Stimulated activated CD4-positive, alpha-beta T cell treated with anti-CD3 and anti-CD28 coated beads, TNF-alpha, amount 100 ng/mL, for 4 hours (primary cell): ENCODE measurements at places on chromosomes 5 and 9.

DNA sequence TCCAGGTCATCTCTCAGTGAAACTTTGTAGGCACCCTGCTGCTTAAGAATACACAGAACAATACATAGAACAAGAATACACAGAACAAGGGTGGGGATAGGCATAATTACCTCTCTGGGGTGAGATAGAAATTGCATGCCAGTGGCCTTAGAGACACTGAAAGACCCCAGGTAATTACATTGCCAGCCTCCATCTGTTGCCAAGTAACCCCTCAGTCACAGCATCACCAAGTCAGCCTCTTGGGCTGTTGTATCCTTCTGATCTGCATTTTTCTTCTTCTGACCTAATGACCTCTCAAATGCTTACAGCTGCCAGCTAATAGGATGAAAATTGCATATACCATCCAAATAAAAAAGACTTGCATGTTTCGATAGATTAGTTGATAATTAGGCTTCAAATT is 167.7 kb downstream of the GRIA1 start:
- no peak for DNase-seq

- DNase-seq, result no peak
These were observed 37.1 kb downstream of the AGXT2 start for GRCh38 chr5:35010676-35011075.

DNA sequence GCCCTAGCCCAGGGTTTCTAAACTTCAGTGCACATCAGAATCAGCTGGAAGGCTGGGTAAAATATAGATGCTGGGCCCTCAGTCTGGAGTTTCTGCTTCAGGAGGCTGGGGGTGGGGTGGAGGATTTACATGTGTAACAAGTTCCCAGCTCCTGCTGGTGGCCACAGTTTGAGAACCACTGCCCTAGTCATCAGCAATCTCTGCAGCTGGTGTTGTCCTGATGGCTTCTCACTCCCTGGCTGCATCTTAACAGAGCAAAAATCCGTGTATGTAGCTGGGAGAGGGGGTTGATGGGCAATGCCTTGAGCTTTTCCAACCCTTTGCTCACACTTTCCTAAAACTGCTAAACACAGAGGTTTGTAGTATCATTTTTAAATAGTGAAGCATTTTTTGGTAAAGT is 186.0 kb upstream of the KLF9 start:
- DNase-seq, result no peak

DNA sequence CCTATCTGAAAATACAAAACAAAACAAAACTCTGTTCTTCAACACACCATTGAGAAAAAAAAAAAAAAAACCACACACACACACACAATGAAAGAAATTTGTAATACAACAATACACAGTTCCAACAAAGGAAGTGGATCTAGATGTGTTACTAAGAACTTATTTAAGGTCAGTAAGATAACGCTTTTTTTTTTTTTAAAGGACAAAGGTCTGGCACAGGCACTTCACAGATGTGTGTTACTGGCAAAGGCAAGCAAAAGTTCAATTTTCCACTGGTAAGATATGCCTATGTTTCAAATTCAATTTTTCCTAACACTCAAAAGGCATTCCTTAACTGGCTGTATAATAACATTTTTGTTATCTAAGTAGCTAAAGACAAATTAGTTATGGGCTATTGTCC is 3.6 kb downstream of the RFK start:
- DNase-seq, result no peak

DNA sequence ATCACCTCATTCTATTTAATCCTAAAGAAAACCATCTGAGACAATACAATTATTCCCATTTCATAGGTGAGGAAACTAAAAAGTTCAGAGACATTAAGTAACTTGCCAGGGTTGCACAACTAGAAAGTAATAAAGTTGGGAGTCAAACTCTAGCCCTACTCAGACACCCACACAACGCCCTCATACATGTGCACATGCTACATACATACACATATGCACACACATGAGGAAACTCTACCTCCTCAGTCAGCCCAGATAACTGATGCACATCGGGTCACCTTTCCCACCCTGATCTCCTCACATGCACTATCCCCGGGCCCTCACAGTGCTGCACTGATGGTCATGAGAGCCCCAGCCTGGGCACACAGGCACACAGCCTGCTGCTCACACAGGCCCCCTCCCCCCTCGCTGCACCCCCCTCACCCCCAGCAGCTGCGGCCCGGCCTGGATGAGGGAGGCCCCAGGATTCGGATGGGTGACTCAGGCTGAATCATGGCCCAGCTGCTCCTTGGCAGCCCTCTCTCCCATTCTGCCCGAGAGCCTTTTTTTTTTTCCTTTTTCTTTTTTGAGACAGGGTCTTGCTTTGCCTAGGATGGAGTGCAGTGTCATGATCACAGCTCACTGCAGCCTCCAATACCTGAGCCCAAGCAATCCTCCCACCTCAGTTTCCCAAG is 5.0 kb upstream of the GPRIN1 start:
- no peak for DNase-seq

DNA sequence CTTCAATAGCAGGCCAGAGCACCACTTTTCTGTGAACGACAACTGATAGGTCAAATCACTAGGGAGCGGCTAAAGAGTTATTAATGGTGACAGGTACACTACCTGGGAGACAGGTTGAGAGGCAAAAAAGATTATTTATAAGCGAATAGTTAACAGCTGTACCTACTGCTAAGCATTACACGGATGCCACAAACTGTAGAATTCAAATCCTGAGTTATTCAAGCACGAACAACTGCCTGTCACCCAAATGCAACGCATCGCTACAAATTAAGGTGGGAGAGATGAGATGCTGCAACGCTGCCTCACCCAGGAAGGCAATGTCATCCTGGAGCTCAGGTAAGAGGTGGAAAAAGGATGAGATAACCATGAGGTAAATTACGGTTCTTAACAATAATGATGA is 342.9 kb downstream of the BNC2 start:
- DNase-seq, result no peak

- peak; percentile 86 for DNase-seq
These were observed at the start of gene TDRD7 for GRCh38 chr9:97411789-97412625. Gene TDRD7, plus strand, starts transcription at chr9:97412096. Its CDS starts 16,370 bp downstream, at chr9:97428466.

DNA sequence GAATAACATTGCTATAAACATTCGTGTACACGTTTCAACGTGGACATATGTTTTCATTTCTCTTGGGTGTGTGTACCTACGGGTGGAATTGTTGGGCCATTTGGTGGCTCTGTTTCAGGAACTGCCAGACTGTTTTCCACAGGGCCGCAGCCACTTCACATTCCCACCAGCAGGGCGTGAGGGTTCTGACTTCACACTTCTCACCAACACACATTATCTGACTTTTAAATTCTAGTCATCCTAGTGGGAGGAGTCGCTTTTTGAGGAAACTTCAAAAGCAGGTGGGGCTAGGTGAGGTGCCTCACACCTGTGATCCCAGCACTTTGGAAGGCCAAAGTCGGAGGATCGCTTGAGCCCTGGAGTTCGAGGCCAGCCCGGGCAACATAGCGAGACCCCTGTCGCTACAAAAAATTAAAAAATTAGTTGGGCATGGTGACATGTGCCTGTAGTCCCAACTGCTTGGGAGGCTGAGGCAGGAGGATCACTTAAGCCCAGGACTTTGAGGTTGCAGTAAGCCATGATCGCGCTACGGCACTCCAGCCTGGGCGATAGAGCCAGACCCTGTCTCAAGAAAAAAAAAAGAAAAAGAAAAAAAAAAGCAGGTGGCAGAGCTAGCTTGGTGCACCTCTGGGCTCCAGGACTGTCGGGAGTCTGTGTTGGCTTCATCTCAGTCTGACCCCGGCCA is 28.5 kb downstream of the TSPAN17 start:
- no peak for DNase-seq

DNA sequence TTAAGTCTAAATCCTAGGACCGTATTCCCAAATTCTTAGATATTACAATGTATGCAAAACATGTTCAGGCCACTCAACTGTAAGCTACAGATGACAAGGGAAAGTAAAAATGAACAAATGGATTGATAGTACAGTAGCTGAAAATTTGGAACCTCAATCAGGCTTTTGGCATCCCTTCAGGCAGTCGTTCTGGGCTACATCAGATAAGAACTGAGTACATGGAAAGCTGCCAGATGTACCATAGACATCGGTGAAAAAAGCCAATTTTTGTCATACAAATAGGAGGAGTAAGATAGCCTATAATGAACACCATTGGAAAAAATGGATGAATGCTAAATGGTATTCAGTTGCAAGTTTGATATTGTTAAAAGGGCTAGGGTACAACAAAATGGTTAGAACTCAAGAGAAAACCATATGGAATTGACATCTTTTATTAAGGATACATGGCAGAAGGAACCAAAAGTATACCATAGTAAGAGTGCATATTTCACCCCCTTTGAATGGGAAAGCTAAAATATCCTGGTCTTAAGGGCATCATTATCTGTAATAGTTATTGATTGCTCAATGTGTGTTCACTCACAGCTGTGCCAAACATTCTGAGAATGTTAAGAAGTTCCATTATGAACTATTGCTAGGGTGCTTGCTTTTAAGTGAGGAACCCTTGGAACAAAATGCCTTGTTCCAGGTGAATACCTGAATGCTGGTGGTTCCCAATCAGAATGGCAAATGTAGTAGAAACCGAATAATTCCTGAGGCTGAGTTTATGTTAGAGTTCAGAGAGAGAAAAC is 86.4 kb downstream of the NR3C1 start:
- DNase-seq, result no peak

- DNase-seq, result no peak
These were observed 15.7 kb downstream of the IRGM start for GRCh38 chr5:150862070-150862469.

DNA sequence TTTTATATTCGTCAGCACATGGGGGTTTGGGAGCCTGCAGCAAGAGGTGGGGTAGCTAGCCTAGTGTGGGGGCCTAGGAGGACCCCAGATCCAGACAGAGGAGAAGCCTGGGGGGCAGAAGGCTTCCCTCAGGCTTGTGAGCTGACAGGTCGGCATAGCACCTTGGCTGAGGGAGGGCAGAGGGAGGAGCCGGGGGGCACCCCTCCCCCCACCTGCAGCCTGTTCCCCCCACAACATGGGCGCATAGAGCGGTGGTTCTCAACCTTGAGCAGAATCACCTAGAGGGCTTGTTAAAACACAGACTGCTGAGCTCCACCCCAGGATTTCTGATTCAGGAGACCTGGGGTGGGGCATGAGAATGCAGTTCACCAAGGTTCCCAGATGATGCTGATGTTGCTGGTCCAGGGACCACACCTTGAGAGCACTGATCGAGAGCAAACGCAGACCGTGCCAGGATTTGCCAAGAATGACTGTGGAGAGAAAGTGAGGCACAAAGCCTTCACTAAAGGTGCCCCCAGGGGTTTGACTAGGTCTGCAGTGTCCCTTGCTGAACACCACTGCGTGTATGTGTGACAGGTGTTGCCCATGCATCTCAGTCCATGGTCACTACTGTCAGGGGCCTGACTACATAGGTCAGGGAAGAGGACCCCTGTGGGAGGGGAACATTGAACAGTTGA is 163.3 kb downstream of the MACROH2A1 start:
- no peak for DNase-seq

DNA sequence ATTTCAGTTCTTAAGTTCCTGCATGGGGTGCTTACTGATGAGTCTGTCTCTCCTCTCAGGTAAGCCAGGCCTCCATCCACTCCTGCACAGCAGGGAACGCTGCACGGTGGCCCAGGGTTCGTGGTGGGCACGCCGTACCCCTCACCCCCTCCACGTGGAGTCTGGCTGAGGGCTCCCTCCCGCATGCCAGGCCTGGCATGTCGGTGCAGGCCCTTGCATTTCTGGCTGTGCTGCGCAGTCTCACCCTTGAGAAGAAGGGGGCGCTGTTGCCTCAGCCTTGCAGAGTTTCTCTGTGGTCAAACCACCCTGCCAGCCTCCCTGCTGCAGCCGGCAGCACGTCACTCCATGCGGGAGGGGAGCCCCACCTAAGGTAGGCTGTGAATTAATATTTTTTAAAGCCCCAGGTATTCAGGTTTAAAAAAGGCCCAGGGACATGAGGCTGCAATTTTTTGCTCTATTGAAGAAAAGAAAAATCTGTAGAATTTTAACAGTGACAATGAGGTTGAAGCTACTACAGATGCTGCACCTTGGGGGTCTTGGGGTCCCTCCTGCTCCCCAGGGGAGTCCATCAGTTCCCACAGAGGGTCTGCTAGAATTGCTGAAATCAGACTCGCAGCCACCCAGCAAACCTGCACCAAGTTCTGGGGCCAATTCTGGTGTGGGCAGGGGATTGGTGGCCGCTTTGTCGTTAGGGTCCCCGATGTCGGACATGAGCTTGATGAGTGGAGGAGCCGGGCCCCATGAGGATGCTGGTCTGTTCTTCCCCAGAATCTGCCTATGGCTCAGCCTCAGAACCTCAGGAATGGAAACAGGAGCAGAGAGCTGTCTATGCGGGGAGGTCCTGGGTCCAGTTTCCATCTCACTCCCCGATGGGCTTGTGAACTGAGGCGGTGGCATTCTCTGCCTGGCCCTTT is 52.6 kb downstream of the TENT4A start:
- peak; percentile 15 for DNase-seq

DNA sequence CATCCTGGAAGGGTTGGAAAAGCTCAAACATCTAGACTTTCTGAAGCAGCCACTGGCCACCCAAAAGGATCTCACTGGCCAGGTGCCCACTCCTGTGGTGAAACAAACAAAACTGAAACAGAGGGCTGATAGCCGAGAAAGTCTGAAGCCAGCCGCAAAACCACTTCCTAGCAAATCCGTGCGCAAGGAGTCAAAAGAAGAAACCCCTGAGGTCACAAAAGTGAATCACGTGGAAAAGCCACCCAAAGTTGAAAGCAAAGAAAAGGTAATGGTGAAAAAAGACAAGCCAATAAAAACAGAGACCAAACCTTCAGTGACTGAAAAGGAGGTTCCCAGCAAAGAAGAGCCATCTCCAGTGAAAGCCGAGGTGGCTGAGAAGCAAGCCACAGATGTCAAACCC is 87.6 kb downstream of the MAP1B start:
- DNase-seq, result no peak

GRCh38 chr5:133438487-133438886 is 173.9 kb downstream of the FSTL4 start:
- DNase-seq, result no peak

- no peak for DNase-seq
These were observed 199.3 kb downstream of the PAX5 start for GRCh38 chr9:36834736-36835135.

GRCh38 chr9:2289263-2289662 is 274.1 kb downstream of the SMARCA2 start:
- DNase-seq, result no peak

GRCh38 chr5:160199410-160199911 is 29.8 kb upstream of the FABP6 start:
- peak; percentile 43 for DNase-seq

DNA sequence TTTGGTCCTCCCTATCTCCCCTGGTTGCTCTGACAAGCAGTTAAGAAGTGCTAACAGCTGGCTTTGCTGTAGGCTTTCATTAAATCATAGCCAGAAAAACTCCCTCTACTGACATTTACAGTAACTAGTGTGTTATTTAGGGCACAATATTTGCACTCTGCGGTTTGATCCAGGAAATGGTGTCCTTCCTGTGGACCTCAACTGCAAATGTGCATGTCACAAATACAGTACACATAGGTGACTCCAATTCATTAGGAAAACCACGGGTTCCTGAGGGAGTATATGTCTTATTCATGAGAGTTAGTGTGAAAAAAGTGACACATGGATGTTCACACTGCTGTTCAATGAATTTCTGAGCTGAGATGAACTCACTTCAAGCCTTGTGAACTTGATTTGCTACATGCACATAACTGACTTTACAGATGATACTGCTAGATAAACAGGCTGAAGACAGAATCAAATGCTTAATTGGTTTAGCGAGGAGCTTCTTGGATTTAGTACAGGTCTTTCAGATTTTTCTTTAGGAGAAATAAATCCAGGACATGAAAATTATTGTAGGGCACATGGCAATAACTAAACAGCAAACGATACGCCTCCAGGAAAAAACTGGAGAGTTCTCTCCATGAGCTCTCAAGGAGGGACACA is 281.5 kb downstream of the EFNA5 start:
- DNase-seq, result no peak
